ENCODE measurements at places on chromosomes 6 and 20.
A peak's percentile ranks its signal among the peaks of the same experiment; 100 is the strongest.

DNA sequence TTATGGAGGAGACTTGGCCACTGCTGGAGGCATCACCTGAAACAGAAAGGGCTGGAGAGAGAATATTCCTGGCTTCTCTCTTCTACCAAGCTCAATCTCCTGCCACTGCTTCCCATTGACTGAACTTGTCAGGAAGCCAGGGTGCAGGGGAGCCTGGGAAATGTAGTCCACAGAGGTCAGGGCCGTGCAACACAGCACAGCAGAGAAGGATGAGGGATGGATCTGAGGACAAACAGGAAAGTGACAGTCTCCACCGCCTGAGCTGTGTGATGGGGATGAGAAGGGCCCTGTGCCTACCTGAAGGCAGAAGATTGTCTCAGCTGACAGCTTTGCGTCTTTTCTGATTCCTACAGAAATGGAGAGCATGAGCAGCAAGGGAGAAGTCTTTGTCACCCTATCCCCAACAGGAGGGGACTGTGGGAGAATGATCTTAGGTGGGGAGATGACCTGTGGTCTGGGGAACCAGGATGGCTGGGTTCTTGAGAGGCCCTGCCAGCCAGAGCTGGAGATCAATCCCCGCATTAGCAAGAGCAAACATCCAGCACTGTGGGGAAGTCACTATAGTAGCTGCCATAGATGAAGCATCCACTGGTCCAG, 114.2 kb downstream of the SNX5 start:
- DNase-seq = no peak

DNA sequence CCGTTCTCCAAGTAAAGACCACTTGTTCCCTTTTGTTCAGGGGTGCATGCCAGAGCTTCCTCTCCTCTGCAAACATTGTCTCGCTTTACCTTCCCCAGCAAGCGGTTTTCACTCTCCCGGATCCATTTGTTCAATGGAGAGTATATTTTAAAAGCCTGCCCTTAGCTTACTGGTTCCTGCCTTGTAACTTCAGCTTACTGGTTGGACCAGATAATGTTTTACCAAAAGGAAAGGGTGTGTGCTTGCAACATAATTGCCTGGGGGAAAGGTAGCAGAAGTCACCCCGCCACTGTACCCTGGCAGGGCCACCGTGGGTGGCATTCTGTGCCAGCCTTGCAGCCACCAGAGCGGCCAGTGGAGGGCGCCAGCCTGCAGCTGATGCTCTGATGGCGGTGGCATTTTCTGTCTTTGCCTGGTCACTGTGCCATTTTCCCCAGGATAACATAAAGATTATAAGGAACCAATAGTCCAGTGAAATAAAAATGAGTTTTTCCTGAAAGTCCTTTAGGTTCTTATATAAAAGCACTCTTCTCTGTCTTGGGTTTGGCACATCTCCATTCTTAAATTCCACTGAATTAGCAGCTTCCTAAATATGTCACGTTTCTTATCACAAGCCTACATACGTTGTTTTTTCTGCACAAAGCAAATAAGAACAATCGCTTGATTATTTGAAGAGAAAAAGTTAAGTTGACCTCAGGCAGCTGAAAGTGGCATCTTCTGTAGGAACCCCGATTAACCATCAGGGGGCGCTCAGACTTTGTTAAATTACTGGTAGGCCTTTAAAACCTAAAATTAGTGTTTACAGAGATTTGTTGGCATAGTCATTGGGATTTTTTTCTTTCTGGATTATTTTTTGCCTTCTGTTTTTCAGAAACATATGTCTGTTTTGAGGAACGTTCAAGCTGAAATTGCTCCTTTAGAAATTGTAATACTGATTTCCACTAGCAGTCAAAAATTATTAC, 67.4 kb upstream of the XRN2 start:
- DNase-seq = peak; percentile 22

- DNase-seq = no peak
Measured at GRCh38 chr20:11371831-11372230, 545.9 kb upstream of the BTBD3 start.

DNA sequence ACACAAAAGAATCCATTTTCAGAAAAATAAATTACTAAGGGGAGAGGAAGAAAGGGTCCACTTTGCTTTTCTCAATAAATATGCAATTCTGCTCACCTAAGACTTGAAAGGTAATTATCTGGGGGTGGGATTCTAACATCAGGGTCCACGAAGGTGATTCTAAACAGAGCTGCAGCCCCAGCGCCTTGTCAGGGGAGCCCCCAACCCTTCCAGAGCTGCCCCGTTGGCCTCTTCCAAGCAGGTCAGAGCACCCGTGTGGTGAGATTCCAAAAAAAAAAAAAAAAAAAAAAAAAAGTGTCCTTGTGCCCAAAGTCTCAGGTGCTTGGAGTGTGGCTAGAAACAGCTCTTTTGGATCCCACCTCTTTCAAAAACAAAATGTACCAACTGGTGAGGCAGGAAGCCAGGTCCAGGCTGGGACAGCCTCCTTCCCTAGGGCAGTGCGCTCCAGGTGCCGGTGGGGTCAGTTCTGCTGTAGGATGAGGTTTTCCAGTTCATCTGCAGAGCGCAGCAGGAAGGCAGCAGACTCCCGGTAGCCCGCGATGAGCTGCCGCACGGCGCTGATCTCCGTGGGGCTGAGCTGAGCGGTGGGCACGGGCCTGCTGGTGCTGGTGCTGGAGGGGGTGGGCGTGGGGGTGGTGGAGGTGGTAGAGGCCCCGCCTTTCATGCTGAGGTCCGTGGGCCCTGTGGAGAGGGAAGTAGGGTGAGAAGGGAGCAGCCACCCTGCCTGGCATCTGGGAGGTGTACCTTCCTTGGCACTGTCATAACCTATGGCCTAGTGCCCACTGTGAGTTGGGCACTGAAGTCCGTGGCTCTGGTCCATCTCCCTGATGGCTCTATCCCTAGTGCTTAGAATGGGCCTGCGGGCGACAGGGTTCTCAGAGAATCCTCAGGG, 89.3 kb downstream of the ASXL1 start:
- no peak for DNase-seq

DNA sequence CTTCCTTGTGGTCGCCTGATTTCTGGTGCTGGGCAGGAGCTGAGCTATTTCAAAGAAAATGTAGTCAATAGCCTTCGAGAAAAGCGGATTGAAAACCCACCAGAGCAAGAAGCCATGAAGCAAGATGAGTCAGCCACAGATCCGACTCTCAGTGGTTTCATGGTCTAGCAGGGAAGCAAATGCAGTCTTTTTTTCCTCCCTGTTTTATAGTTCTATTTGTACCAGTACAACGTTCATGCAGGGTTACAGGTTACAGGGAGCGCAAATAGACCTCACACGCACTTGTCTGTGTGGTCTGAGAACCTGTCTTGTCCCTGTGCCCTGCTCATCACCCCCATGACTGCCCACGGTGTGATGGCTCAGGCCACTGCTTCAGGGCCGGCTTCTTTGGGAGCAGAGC, 309.8 kb upstream of the SUPT3H start:
- no peak for DNase-seq

DNA sequence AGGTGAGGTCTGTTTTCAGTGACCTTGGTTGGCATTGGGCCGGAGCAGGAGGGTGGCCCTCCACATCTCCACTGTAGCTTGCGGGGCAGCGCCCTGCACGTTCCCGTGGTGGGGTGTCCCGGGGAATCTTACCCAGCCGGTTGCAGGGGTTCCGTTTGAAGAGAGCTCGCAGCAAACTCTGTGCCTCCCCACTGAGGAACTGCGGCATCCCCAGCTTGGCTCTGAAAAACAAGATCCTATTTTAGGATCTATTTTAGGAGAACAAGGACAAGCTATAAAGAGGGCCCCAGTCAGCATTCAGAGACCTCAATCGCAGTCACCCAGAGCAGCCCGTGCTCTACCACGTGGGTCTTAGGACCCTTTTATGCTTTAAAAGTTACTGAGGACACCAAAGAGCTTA, 97.8 kb downstream of the RAMACL start:
- DNase-seq = no peak

DNA sequence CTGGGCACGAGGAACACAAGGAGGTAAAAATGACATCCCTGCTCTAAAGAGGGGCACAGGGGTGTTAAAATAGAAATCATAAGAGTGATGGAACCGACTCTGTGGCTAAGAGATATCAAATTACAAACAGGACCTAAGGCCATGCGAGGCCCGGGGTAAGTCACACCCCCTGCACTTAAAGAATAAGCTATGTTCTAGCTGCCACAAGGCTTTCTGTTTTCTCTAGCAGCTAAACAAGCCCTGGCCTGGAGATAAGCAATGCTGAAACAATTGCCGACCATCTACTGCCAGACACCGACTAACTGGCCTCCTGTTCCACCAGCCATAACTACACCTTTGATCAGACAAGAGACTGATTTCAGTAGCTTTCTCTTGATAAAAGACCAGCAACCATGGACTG, 32.4 kb downstream of the MDGA1 start:
- no peak for DNase-seq

Measured in activated CD8-positive, alpha-beta memory T cell treated with anti-CD3 and anti-CD28 coated beads for 1 hour (primary cell).